Small intestine (tissue), 16 donors: ENCODE measurements at places on chromosomes 11 and 22.

- H3K4me3 ChIP-seq = no peak overlapping the region
- no peak for DNase-seq
- no peaks in the 10 kb centered on the region for H3K27me3 ChIP-seq
- no peak overlapping the region for H3K27ac ChIP-seq
Measured at GRCh38 chr11:7677796-7678201, 4.5 kb upstream of the CYB5R2 start.

- H3K4me1 ChIP-seq = peaks cover 4% of the 10 kb centered on the region
- peak; percentile 51 for DNase-seq
- no peaks in the 10 kb centered on the region for H3K27me3 ChIP-seq
- H3K36me3 ChIP-seq = no peaks in the 10 kb centered on the region
Measured at GRCh38 chr11:113387605-113388211, at the start of gene ANKK1. Gene ANKK1, plus strand, starts transcription at chr11:113387779. Its CDS starts 106 bp downstream, at chr11:113387885.

GRCh38 chr11:95443386-95443785 is 212.4 kb upstream of the SESN3 start:
- DNase-seq = peak; percentile 80
- no peaks in the 10 kb centered on the region for H3K4me1 ChIP-seq
- H3K4me3 ChIP-seq = no peak overlapping the region
- no peaks in the 10 kb centered on the region for H3K27me3 ChIP-seq
- H3K36me3 ChIP-seq = no peaks in the 10 kb centered on the region

DNA sequence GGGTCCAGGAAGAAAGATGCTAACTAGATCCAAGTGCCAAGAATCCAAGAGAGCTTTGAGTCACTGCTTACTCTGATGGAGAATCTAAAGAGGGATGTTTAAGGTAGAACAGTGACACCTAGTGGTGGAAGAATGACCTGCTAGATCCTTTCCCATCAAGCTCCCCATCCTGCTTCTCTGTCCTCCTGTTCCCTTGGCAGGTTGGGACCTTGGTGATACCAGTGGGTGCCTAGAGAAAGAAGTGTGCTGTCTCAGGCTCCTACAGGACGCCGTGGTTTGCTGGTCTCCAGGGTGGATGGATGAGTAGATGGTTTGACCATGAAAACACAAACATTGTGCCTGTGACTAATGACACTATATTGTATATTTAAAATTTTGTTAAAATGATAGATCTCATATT is 383.7 kb downstream of the TMEM135 start:
- no peak overlapping the region for H3K4me3 ChIP-seq
- H3K36me3 ChIP-seq = no peaks in the 10 kb centered on the region
- DNase-seq = peak; percentile 78

- H3K36me3 ChIP-seq = peaks cover 14% of the 10 kb centered on the region
- no peaks in the 10 kb centered on the region for H3K4me1 ChIP-seq
- no peak overlapping the region for H3K4me3 ChIP-seq
- no peak for DNase-seq
- no peaks in the 10 kb centered on the region for H3K27me3 ChIP-seq
Measured at GRCh38 chr11:48081151-48082010, 101.0 kb downstream of the PTPRJ start.

GRCh38 chr11:26571861-26572654 is at the start of gene MUC15:
Gene MUC15, minus strand, starts transcription at chr11:26572263. Its CDS starts 5,169 bp downstream, at chr11:26567094.
- H3K27me3 ChIP-seq = peaks cover 2% of the 10 kb centered on the region
- H3K4me1 ChIP-seq = no peaks in the 10 kb centered on the region
- H3K4me3 ChIP-seq = no peak within 1 kb of the TSS
- no peaks in the 10 kb centered on the region for H3K36me3 ChIP-seq
- no peak within 1 kb of the TSS for H3K27ac ChIP-seq
- no peak for DNase-seq

DNA sequence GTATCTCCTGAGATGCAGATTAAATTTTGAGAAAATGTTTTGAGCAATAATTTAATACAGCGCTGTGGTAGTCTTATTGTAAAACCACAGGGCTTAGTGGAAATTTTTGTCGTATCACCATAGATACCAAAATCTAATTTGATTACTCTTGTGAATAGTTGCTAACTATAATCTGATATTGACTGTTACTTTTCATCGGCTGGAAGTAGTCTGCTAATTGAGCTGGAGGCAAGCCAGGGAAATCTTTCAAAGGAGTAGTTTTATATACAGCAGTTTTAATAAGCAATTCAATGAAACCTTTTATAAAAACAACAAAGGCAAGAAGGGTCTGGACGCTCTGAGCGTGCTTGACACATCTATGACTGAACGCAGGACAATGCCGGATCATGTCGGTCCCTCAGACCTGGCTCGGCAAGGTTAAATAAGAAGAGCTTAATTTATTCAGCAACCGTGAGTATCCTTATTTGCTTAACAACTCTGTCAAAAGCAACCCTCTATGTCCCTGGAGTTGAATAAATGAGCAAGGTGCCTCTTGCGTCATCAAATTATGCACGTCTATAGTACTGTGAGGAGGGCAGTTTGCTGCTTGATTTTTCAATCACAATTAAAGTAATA is 121.2 kb downstream of the NCAM1 start:
- H3K27me3 ChIP-seq = no peaks in the 10 kb centered on the region
- H3K36me3 ChIP-seq = no peaks in the 10 kb centered on the region
- DNase-seq = no peak
- no peak overlapping the region for H3K27ac ChIP-seq
- H3K4me3 ChIP-seq = no peak overlapping the region
- no peaks in the 10 kb centered on the region for H3K4me1 ChIP-seq

- H3K36me3 ChIP-seq = no peaks in the 10 kb centered on the region
- H3K4me3 ChIP-seq = no peak overlapping the region
- no peak for DNase-seq
- H3K27ac ChIP-seq = no peak overlapping the region
- no peaks in the 10 kb centered on the region for H3K4me1 ChIP-seq
Measured at GRCh38 chr11:9069256-9069655, 22.1 kb downstream of the SCUBE2 start.

- H3K27ac ChIP-seq = no peak overlapping the region
- no peak overlapping the region for H3K4me3 ChIP-seq
- H3K4me1 ChIP-seq = peaks cover 27% of the 10 kb centered on the region
Measured at GRCh38 chr11:44711787-44712608, 14.8 kb upstream of the TSPAN18 start.

GRCh38 chr11:1470681-1471611 is 15.6 kb downstream of the MOB2 start:
- H3K4me1 ChIP-seq = no peaks in the 10 kb centered on the region
- H3K4me3 ChIP-seq = no peak overlapping the region
- H3K36me3 ChIP-seq = peaks cover 14% of the 10 kb centered on the region
- H3K27ac ChIP-seq = no peak overlapping the region

- H3K27me3 ChIP-seq = no peaks in the 10 kb centered on the region
- H3K4me1 ChIP-seq = no peaks in the 10 kb centered on the region
- no peak overlapping the region for H3K27ac ChIP-seq
- H3K36me3 ChIP-seq = no peaks in the 10 kb centered on the region
- H3K4me3 ChIP-seq = no peak overlapping the region
- peak; percentile 51 for DNase-seq
Measured at GRCh38 chr11:15630896-15631295, 516.2 kb downstream of the INSC start.

- no peak for DNase-seq
- H3K36me3 ChIP-seq = peaks cover 12% of the 10 kb centered on the region
- no peak overlapping the region for H3K4me3 ChIP-seq
- H3K27ac ChIP-seq = no peak overlapping the region
- H3K4me1 ChIP-seq = no peaks in the 10 kb centered on the region
Measured at GRCh38 chr22:24118689-24119384, 62.5 kb upstream of the SUSD2 start.

DNA sequence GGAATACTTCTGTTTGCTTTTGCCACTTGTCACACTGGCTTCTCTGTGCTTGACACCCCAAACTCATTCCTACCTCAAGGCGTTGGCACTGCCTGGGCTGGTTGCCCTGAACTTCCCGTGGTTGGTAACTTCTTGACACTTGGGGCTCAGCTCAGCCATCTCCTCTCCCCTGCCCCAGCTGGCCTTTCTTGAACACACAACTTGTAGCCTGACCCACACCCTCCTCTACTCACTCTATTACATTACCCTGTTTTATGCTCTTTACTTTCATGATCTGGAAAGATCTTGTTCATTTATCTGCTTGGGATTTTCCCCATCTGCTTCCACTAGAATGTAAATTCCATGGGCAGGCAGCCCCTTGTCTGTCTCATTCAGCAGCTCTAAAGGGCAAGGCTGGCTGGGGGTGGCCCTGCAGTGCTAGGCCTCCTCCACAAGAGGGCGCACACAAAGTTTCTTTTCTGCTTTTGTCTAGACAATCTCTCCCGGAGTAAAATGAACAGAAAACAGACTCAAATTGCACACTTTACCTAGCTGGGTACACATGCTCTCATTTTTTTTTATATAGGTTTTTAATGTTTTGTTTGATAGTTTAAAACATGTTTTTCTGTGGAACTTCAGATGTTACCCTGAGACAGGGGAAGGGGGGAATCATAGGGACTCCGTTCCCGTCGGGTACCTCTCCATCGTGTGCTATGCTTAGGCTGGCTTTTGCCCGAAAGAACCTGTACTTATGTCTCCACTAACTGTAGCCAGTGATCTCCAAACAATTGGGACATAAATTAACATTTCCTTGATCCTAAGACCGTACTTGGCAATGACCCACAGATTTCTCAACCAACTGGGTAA is 16.4 kb upstream of the MRGPRX2 start:
- peaks cover 2% of the 10 kb centered on the region for H3K4me1 ChIP-seq
- peak; percentile 62 for DNase-seq
- no peak overlapping the region for H3K27ac ChIP-seq
- no peak overlapping the region for H3K4me3 ChIP-seq
- no peaks in the 10 kb centered on the region for H3K27me3 ChIP-seq

DNA sequence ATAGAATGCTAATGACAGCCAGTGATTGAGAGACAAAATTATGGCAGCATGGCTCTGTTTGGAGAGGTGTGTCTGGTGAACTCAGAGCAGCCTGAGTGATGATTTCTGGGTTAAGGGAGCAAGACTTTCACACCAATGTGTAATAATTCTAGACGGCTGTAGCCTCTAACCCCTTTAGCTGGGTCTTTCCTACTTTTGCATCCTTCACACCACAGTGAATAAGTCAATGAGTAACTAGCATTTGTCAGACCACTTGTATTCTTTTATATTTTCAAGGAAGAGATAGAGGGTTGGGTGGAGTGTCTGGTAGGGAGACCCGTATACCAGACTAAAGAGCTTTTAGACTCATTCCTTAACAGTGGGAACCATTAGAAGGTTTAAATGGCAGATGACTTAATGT is 50.4 kb downstream of the ATXN10 start:
- no peak for DNase-seq
- H3K27ac ChIP-seq = no peak overlapping the region
- no peak overlapping the region for H3K4me3 ChIP-seq
- H3K4me1 ChIP-seq = no peaks in the 10 kb centered on the region
- peaks cover 6% of the 10 kb centered on the region for H3K36me3 ChIP-seq
- no peaks in the 10 kb centered on the region for H3K27me3 ChIP-seq

DNA sequence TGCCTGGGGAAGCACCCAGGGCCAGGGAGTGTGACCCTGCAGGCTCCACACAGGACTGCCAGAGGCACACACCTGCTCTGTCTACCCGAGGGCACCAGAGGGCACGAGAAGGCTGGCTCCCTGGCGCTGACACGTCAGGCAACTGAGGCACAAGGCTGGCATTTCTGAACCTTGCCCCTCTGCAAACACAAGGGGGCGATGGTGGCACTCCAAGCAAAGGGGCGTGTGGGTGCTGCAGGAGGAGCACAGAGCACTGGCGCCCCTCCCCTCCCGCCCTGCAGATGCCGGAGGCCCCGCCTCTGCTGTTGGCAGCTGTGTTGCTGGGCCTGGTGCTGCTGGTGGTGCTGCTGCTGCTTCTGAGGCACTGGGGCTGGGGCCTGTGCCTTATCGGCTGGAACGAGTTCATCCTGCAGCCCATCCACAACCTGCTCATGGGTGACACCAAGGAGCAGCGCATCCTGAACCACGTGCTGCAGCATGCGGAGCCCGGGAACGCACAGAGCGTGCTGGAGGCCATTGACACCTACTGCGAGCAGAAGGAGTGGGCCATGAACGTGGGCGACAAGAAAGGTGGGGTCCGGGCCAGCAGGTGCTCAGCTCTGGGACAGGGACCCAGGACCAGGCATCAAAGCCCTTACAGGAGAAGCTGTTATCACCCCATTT is 20.8 kb upstream of the TXNRD2 start:
- peaks cover 65% of the 10 kb centered on the region for H3K36me3 ChIP-seq
- peaks cover 62% of the 10 kb centered on the region for H3K4me1 ChIP-seq
- H3K4me3 ChIP-seq = peak overlapping the region; percentile 29
- no peaks in the 10 kb centered on the region for H3K27me3 ChIP-seq
- peak; percentile 93 for DNase-seq

GRCh38 chr11:115927823-115928329 is 423.7 kb upstream of the CADM1 start:
- H3K27me3 ChIP-seq = no peaks in the 10 kb centered on the region
- no peaks in the 10 kb centered on the region for H3K4me1 ChIP-seq
- no peaks in the 10 kb centered on the region for H3K36me3 ChIP-seq
- no peak for DNase-seq

DNA sequence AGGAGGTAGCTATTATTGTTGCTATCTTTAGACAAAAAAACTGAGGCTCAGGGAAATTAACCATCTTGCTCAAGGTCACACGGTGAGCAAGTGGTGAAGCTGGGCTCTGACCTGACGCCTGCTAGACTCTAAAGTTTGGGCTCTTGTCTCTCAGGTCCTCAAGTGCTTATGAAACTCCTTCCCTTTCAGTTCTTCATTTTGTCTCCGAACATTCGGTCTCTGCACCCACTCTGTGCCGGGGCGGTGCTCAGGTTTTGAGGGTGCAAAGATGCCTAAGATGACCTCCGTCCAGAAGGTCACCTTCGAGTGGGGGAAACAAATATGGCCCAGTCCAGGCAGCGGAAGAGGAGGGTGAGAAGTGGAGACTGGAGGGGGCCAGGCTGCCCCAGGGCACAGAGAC is 16.0 kb downstream of the OVOL1 start:
- H3K36me3 ChIP-seq = no peaks in the 10 kb centered on the region
- H3K27ac ChIP-seq = no peak overlapping the region
- no peak for DNase-seq
- H3K4me3 ChIP-seq = no peak overlapping the region
- no peaks in the 10 kb centered on the region for H3K4me1 ChIP-seq

- no peak for DNase-seq
- H3K4me3 ChIP-seq = no peak overlapping the region
- no peaks in the 10 kb centered on the region for H3K36me3 ChIP-seq
Measured at GRCh38 chr11:91129596-91129995, 906.7 kb upstream of the CHORDC1 start.

- H3K4me1 ChIP-seq = no peaks in the 10 kb centered on the region
- no peaks in the 10 kb centered on the region for H3K27me3 ChIP-seq
- H3K4me3 ChIP-seq = no peak overlapping the region
- H3K27ac ChIP-seq = peak overlapping the region; percentile 30
Measured at GRCh38 chr11:84824624-84825023, 802.5 kb downstream of the DLG2 start.

- H3K27ac ChIP-seq = no peak overlapping the region
- no peak overlapping the region for H3K4me3 ChIP-seq
- H3K36me3 ChIP-seq = no peaks in the 10 kb centered on the region
Measured at GRCh38 chr22:19115628-19116027, 6.6 kb downstream of the DGCR2 start.
